Stimulated activated CD4-positive, alpha-beta T cell treated with anti-CD3 and anti-CD28 coated beads, Interleukin-2, amount 100 ng/mL, for 48 hours (primary cell): ENCODE measurements at places on chromosomes 7 and 10.

DNA sequence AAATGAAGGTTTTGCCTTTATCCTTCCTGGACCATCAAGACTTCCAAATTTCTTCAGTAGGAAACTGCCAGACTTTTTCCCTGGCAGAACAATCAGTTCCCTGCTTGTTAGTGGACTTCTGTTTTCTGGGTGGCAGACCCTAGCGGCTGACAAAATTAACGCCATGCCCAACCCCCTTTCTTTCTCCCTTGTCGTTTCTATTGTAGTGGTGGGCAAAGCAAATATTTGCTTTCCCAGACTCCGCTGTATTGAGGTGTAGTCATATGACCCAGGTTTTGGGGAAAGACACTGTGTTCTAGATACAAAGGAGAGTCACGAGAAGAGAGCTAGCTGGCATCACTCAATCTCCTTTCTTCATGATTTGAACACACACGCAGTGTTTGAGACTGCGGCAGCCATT is 7.7 kb downstream of the PON2 start:
- no peak for DNase-seq

DNA sequence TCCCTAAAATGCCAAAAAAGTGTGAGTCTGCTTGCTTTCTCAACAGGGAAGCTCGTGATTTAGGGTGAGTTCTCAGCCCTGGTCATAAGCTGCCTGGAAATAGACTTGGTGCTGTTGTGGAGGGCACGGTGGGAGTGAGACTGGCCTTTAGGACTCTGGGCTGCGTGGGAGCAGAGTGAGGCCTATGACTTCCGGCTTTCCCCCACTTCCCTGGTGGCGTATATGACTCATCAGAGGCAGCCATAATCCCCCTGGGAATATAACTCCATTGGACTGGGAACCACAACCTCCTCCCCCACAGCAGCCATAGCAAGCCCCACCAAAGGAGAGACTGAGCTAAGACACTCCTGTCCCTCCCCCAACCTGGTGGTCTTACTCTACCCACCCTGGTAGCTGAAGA is 95.0 kb downstream of the PON1 start:
- no peak for DNase-seq

- DNase-seq, result no peak
Measured at GRCh38 chr7:42548816-42549611, 312.0 kb upstream of the GLI3 start.

GRCh38 chr10:71835671-71836595 is 15.1 kb downstream of the PSAP start:
- DNase-seq, result no peak

- no peak for DNase-seq
Measured at GRCh38 chr10:78214955-78215354, 181.3 kb downstream of the RPS24 start.

DNA sequence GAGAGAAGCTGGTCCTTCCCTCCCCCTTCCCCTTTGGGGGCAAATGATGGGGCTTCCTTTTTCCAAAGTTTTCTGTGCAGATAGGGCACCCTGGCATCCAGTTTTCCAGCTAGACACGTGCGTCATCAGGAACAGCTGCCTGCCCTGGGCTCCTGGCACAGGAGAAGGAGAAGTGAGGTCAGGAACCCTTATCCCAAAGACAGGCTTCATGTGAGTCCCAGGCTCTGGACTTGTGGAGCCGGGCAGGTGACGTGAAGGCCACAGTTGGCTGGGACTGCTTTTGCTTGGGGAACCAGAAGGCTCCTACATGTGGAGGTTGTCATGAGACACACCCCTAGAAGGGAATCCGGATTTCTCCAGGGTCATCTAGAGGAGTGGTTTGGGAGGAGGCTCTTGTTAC is 66.5 kb downstream of the RBM20 start:
- no peak for DNase-seq

DNA sequence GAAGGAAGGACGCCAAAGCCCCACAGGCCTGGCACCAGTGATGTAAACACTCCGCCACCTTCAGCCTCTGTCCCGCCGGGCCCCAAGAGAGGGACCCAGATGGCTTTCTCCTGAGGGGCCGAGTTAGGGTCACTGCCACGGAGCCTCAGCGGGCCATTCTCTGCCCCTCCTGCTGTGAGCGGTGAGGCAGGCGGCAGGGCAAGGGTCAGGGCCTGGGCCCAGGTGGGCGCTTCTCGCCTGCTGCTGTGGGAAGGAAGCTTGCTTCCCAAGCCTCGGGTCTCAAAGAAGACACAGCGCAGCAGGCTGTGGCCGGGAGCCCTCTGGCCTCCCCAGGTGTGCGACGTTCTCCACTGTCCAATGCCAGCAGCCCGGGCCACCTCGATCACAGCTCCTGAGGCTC is 84.8 kb downstream of the PROSER2 start:
- DNase-seq, result no peak

DNA sequence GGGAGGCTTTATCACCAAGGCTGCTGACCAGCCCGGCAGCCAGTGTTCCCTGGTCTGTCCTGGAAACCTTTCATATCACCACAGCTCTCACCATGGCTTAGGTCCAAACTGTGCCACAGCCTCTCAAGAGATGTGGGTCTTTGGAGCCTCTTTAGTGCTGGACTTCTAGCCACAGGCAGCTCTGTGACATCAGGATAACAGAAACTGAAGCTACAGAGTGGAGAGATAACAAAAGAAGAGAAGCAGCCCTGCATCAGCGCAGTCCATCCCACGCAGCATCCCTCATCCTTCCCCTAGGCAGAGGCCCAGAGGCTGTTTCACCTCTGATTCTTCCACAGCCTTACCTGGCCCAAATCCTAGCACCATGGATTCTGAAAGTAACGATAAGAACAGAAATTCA is 187.9 kb upstream of the KMT2E start:
- no peak for DNase-seq

- no peak for DNase-seq
Measured at GRCh38 chr7:84161398-84161797, 33.2 kb downstream of the SEMA3A start.

- no peak for DNase-seq
Measured at GRCh38 chr7:18996583-18996982, 120.9 kb downstream of the TWIST1 start.

GRCh38 chr10:17387861-17388503 is 66.4 kb downstream of the ST8SIA6 start:
- DNase-seq, result no peak

- no peak for DNase-seq
Measured at GRCh38 chr7:16460789-16461493, 4.6 kb downstream of the SOSTDC1 start.
